ENCODE measurements at places on chromosomes 3 and 15. TPM values are rescaled to one million over a fixed set of nuclear protein-coding genes. Genes with fewer than 3 reads are reported as not detected.

GRCh38 chr3:38348903-38349302, 2.3 kb downstream of the XYLB start:
- no peak overlapping the region for H3K27ac ChIP-seq
- peaks cover 11% of the 10 kb centered on the region for H3K4me1 ChIP-seq
- H3K4me3 ChIP-seq = no peak overlapping the region

GRCh38 chr15:74768099-74768770, 13.6 kb upstream of the CSK start:
- no peak overlapping the region for H3K4me3 ChIP-seq
- H3K36me3 ChIP-seq = no peaks in the 10 kb centered on the region
- DNase-seq = no peak
- peaks cover 2% of the 10 kb centered on the region for H3K4me1 ChIP-seq
- no peaks in the 10 kb centered on the region for H3K27me3 ChIP-seq

DNA sequence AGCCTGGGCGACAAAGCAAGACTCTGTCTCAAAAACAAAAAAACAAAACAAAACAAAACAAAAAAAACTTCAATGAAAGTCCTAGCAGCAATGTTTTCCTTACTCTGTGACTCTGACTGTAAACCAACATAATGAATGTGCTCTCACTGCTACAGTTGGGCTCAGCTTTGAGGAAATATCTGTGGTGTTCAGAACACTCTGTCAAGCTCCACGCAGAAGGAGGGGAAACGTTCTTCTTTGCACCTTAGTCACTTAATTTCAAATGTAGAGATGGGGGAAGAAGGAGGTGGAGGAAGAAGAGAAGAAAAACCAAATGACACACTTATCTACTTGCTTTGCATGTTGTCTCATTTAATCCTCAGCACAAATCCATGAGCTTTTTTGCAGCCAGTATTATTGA, 107.1 kb upstream of the UBE3A start:
- no peak overlapping the region for H3K4me3 ChIP-seq
- DNase-seq = no peak
- no peaks in the 10 kb centered on the region for H3K36me3 ChIP-seq
- 0 out of 2 replicates have a peak, but pooled peaks cover 4% of the 10 kb centered on the region for H3K27me3 ChIP-seq

TGM4 gene
- total RNA-seq = 0.63 TPM

GRCh38 chr3:45677033-45677446, 12.2 kb upstream of the SACM1L start:
- H3K27me3 ChIP-seq = no peaks in the 10 kb centered on the region
- H3K4me1 ChIP-seq = peaks cover 14% of the 10 kb centered on the region
- peak; percentile 89 for DNase-seq

GRCh38 chr3:41575724-41576123, 376.4 kb downstream of the CTNNB1 start:
- DNase-seq = no peak
- H3K4me1 ChIP-seq = no peaks in the 10 kb centered on the region
- H3K36me3 ChIP-seq = no peaks in the 10 kb centered on the region
- no peak overlapping the region for H3K27ac ChIP-seq

DNA sequence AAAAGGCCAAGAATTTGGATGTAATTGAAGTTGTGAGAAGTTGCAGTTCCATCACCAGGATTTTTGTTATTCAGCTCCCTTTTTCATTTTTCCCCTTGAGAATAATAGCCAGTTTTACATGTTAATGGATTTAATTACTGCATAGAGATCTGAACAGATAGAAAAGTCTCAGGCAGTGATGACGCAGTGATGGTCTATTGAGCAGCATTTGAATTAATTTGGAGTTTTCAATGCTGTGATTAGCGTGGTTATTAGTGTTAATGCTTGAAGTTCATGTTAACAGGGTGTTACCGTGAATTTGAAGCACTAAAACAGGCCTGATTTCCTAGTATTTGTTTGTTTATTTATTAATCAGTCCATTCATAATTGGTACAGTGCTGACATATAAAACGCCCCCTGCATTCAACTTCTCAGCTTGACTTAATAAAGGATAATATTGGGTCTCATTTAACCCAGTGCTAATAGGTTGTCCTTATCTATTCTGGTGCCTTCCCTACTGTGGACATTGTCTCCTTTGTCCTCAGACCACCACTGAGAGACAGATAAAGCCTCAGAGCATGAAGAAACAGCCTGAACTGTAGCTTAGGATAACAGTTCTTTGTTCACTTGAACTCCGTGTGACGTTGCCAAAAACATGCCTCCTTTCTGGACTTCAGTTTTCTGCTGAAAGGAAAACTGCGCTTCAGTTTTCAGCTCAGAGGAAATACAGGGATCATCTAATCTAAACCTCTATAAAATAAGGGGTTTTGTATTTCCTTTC, 82.4 kb downstream of the RTP4 start:
- no peaks in the 10 kb centered on the region for H3K36me3 ChIP-seq
- DNase-seq = no peak
- H3K27ac ChIP-seq = no peak overlapping the region
- no peaks in the 10 kb centered on the region for H3K4me1 ChIP-seq

COL6A5 gene
- not detected for total RNA-seq

- no peaks in the 10 kb centered on the region for H3K27me3 ChIP-seq
- H3K4me3 ChIP-seq = no peak overlapping the region
- H3K36me3 ChIP-seq = no peaks in the 10 kb centered on the region
These were observed 105.0 kb downstream of the FHIT start for GRCh38 chr3:61146010-61146890.

GABRR3 gene
- not detected for total RNA-seq

TIGIT gene
- total RNA-seq = not detected

GRCh38 chr15:69156736-69157381, 3.6 kb upstream of the GLCE start:
- no peak for DNase-seq
- no peak overlapping the region for H3K27ac ChIP-seq
- H3K4me1 ChIP-seq = peaks cover 21% of the 10 kb centered on the region
- H3K27me3 ChIP-seq = no peaks in the 10 kb centered on the region

DNA sequence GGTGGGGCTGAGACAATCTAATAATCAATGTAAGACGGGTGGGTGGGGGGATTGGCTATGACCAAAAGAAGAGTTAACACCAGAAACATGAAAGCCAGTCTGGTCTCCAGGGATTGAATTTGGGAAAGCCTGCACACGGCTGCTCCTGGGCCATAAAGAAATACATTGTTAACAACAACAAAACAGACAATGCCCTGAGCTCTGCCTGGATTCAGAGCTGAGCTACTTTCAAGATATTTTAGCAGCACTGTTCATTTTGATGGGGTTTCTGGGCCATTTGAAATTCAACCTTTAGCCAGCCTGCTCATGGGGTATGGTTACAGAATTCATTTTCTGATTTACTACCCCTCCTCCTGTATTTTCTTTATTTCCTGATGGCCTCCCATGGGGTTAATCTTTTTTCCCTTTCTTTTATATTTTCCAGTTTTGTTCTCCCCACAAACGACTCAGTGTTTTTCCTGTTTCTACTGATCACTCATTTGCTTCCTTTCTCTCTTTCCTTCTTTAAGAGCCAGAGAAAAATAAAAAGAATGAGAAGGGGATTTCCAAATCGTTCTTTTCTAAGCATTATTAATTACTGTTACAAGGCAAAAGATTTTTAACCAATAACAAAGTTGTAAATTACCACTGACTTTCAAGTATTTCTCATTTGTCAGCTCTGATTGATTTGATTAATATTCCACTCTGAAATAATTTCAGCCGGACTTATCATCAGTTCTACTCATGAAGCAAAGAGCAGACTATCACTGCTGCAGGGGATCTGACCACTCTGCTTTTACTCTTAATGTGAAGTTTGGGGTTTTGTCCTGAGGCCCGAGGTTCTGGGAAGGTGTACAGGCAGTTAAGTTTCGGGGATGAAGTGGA, 19.6 kb downstream of the NR2F2 start:
- no peak overlapping the region for H3K27ac ChIP-seq
- no peaks in the 10 kb centered on the region for H3K36me3 ChIP-seq
- H3K27me3 ChIP-seq = no peaks in the 10 kb centered on the region
- no peak for DNase-seq
- H3K4me1 ChIP-seq = no peaks in the 10 kb centered on the region

CYP1A1 gene
- 0.33 TPM for total RNA-seq

GRCh38 chr3:48502121-48502520, 1.9 kb downstream of the SHISA5 start:
- no peak overlapping the region for H3K4me3 ChIP-seq
- H3K27ac ChIP-seq = no peak overlapping the region
- peaks cover 60% of the 10 kb centered on the region for H3K4me1 ChIP-seq
- no peaks in the 10 kb centered on the region for H3K36me3 ChIP-seq

CD86 gene
- not detected for total RNA-seq

DNA sequence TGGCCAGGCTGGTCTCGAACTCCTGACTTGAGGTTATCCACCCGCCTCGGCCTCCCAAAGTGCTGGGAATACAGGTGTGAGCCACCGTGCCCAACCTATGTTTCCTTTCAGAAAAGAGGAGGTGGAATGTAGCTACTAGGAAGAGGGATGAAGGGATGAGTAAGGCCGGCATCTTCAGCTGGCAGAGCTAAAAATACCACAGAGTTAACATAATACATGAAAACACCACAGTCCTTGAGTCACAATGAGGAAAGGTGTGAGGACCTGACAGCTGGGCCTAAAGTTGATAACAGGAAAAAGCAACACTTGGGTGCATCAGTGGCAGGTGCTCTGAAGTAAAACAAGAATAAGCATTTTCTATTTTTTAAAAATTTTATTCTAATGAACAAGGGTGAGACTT, 392.2 kb downstream of the DIPK2A start:
- H3K4me3 ChIP-seq = no peak overlapping the region
- peaks cover 20% of the 10 kb centered on the region for H3K4me1 ChIP-seq
- DNase-seq = no peak
- H3K27ac ChIP-seq = no peak overlapping the region
- no peaks in the 10 kb centered on the region for H3K36me3 ChIP-seq
- H3K27me3 ChIP-seq = no peaks in the 10 kb centered on the region

GRCh38 chr15:39579487-39580116, 1.3 kb upstream of the THBS1 start:
- peak overlapping the region; percentile 70 for H3K4me3 ChIP-seq
- DNase-seq = peak; percentile 74
- peaks cover 22% of the 10 kb centered on the region for H3K4me1 ChIP-seq
- H3K36me3 ChIP-seq = peaks cover 4% of the 10 kb centered on the region
- H3K27me3 ChIP-seq = no peaks in the 10 kb centered on the region

C3orf52 gene
- total RNA-seq = 7.5 TPM

TFRC gene
- total RNA-seq = 195 TPM

DNA sequence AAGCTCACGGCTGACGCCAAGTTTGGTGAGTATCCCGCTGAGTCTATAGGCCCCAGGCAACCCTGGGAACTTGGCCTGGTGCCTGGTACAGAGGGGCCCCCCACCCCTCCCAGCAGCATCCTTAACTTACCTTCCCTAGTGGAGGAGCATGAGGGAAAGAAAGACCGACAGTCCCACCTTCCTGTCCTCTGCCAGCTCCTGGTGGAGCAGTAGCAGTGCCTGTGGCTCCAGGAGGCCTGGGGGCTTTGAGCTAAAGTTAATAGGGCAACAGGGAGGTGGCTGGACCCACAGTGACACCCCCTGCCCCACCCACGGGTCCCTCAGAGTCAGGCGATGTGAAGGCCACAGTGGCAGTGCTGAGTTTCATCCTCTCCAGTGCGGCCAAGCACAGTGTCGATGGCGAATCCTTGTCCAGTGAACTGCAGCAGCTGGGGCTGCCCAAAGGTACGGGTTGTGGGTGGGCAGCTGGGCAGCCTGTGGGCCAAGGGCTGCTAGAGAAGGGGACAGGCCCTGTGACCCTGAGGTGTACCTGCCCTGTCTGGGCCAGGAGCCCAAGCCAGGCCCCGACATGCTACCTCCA, 2.9 kb downstream of the COMMD4 start:
- no peaks in the 10 kb centered on the region for H3K27me3 ChIP-seq
- DNase-seq = no peak
- no peaks in the 10 kb centered on the region for H3K36me3 ChIP-seq
- H3K27ac ChIP-seq = no peak overlapping the region
- H3K4me1 ChIP-seq = peaks cover 15% of the 10 kb centered on the region

COL8A1 gene
- 6.6 TPM for total RNA-seq

FBXO45 gene
- total RNA-seq = 16.5 TPM

GPR171 gene
- total RNA-seq = not detected

PATL2 gene
- 2.0 TPM for total RNA-seq
